GF-D8 (cell line): ENCODE measurements at places on chromosomes 6 and 20.

DNA sequence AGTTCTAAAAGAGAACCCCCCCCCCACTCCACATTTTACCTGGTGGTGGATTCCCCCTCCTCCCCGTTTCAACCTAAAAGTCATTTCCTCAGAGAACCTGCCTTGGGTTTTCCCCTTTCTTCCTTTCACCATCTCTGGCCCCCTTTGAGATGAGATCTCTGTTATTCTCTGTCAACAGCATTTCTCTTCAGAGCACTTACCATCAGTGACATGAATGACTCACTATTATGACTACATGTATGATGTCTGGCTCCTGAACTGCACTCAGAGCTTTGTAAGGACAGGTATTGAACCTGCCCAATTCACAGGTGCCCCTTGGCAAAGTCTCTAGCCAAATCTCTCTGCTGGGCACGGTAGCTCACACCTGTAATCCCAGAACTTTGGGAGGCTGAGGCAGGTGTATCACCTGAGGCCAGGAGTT, 61.4 kb upstream of the JARID2 start:
- DNase-seq: no peak

DNA sequence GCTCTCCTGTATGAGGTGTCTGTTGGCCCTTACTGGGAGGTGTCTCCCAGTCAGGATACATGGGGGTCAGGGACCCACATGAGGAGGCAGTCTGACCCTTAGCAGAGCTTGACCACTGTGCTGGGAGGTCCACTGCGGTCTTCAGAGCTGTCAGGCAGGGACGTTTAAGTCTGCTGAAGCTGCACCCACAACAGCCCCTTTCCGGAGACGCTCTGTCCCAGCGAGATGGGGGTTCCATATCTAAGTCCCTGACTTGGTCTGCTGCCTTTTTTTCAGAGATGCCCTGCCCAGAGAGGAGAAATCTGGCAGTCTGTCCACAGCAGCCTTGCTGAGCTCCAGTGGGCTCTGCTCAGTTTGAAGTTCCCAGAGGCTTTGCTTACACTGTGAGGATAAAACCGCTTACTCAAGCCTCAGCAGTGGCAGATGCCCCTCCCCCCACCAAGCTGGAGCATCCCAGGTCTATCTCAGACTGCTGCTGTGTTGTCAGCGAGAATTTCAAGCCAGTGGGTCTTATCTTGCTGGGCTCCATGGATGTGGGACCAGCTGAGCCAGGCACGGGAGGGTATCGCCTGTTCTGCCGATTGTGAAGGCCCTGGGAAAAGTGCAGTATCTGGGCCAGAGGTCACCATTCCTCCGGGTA, 36.3 kb upstream of the IBTK start:
- DNase-seq: no peak

DNA sequence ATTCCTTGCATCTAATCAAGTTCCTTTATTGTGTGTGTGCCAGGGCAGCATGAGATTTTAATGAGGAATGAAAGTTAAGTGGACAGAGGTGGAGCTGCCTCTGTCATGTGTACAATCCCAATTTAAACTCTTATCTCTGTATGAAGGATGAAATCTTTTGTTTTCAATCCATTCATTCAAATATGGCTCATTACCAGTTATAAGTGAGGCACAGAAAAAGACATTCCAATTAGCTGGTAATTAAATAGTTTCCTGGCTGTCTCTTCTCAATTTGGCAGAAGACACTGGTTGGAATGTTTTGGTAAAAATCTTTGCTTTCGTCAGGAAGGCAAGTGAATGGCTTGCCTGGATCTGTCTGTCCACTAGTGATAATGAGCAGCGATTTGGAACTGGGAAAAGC, 46.4 kb downstream of the CLVS2 start:
- DNase-seq: no peak

- no peak for DNase-seq
Observed at GRCh38 chr20:2984956-2985661, 58.3 kb upstream of the GNRH2 start.

DNA sequence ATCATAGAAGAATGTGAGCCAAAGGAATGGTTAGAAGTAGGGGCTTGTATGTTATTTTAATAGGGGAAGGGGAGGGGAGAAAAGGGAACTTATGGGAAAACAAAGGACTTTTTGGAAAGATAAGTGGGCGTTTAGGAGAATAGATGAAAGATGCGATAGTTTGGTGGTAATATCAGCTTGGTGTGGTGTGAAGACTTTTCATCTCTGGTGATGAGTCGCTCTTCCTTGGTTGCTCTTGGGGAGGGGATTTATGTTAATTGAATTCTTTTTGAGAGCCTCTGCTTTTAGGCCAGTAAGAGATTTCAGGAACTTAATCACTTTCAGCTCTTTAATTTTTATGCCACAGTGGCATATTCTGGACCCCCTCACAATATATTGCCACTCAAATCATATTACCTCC, 10.8 kb downstream of the HECA start:
- DNase-seq: no peak

GRCh38 chr6:108589244-108589791, 28.6 kb downstream of the FOXO3 start:
- no peak for DNase-seq

DNA sequence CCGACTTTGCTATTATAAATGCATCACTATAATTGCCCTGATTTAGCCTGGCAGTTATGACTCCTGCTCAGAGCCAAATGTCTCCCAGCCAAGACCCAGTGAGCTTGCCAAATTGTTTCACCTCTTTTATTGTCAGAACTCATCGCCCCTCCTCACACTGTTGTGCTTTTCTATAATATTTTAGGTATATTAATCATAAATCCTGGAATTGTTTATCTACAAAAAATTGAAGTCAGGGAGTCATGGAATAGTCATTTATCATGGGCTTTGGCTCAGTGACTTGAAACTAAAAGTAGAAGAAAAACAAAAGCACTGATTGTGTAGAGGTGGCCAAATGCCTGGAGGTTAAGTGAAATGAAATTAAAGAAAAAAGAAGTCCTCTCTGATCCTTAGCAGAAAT, 85.6 kb downstream of the PFDN4 start:
- DNase-seq: no peak

GRCh38 chr20:60629206-60629605, 622.9 kb upstream of the CDH4 start:
- DNase-seq: no peak

GRCh38 chr6:100959280-100959679, 78.2 kb upstream of the ASCC3 start:
- DNase-seq: no peak

- DNase-seq: no peak
Observed at GRCh38 chr6:90290811-90291420, 5.7 kb downstream of the BACH2 start.

DNA sequence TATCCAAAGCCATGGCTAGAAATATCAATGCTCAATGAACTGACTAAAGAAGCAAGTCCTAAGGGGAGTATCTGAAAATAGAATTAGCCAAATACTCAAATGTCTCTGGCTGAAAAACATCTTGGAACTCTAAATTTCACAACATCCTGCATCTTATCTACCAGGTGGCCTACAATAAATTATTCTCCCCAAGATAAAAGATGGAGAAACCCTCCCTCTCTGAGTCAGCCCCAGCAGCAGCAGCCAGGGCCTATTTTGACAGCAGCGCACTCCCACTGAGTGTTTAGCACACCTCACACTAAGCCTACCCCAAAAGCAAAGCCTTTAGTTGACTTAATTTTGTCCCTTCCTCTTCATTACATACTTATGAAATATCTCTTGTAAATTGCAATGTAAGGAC, 5.9 kb downstream of the CALHM6 start:
- DNase-seq: no peak

GRCh38 chr6:99151634-99152346, 197.7 kb downstream of the FAXC start:
- no peak for DNase-seq

- no peak for DNase-seq
Observed at GRCh38 chr6:46926481-46926880, 4.7 kb upstream of the ADGRF5 start.

DNA sequence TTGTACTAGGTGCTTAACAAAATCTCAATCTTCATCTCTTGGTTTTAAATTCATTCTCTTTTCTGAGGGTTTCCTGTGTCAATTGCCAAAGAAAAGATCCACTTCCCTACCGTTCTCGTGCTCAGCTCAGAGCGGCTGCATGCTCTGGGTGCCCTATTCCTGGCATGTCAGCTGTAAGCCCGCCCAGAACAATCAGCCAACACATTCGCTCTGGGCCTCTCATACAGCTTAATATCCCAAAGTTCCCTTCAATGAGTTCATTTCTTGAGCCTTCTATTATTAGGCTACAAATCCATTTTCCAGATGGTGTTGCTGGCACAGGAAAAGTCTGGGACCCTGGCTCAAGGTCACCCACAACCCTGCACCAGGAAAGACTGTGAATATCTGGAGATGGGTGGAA, 24.3 kb upstream of the LRFN2 start:
- DNase-seq: no peak

GRCh38 chr6:170470734-170471133, 82.4 kb downstream of the PSMB1 start:
- DNase-seq: no peak

- DNase-seq: no peak
Observed at GRCh38 chr6:38169977-38170526, 350.5 kb downstream of the ZFAND3 start.

DNA sequence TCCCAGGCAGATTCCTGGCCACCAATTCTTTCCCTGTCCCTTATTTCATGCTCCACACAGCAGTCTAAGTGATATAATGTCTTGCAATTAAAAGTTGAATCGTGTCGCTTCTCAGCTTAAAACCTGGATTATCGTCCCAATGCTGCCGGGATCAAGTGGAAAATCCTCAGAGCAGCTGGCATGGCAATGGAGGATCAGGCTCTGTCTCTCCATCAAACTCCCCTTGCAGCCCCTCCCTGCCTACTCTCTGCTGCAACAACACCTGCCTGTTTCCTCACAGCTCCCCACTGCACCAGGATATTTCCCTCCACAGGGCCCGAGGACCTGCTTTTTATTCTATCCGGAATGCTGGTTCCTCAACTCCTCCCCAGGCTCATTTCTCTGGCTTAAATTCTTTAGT, 277.1 kb downstream of the SYNE1 start:
- no peak for DNase-seq

DNA sequence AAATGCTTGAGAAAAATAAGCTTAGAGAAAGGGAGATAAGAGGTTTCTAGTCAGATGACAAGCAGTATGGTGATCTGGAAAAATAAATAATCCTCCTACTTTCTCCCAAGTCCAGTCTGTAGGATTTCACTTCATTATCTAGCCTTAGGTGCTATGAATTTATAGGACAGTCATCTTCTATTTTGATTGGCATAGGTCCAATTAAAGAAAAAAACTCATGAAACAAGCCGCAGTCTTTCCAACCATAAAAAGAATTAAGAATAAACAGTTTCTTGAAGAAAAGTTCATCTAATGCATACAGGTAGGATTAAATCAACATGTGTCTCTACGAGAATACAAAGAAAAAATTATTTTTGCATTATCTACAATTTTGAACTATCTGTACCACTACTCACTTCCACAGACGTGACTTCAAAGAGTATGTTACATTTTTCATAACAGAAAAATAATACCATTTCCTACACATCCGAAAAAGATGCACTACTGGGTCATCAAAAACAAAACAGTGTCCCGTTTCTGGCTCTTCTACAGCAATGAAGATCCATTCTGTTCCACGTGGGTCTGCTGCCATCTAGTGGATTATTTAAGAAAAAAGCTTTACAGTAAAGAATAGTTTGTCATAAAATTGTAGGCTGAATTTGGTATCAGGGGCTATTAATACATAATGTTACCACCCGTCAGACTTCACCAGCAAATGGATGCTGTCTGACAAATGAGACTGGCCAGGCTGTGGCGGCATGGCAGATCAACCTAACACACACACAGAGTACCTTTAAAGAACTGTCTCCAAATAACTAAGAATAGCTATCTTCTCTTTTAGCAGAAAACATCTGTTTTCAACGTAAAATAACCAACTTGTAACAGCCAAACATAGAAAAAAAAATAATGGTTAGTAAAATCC, 28.9 kb downstream of the STX7 start:
- DNase-seq: peak; percentile 14

GRCh38 chr20:41214666-41215065, 77.3 kb downstream of the PLCG1 start:
- DNase-seq: no peak

GRCh38 chr20:62554214-62554897, 78.6 kb upstream of the GATA5 start:
- DNase-seq: no peak

DNA sequence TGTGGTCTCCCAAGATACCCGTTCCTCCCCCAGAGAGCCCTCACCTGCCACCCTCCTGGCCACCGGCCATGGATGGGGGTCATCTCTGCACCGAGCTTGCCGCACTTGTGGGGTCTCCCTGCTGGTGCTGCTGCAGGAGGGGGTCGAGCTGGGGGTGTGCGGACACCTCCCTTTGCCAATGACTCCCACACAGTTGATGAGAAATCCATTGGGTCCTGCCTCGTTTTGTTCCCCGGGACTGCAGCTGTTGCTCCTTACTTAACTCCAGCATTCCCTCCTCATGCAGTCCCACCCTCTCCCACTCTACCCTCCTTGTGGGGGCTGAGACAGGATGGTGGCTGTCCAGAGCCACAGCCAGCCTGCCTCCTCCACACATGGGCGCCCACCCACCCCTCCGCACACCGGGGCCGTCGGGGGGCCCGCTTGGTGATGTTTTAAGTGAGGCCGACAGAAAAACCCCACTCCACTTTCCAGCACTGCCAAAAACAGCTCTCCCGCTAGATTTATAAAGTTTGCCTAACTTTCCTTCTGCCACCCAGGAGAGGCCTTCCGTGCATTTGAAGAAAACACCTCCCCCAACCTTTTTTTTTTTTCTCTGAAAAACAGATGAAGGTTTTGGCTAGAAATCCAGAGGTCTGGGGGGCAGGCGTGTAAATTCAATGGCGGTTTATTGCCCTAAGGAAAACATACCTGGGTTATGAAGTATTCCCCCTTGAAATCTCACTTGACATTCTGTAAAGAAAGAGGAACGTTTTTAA, 53.5 kb upstream of the APCDD1L start:
- DNase-seq: no peak

DNA sequence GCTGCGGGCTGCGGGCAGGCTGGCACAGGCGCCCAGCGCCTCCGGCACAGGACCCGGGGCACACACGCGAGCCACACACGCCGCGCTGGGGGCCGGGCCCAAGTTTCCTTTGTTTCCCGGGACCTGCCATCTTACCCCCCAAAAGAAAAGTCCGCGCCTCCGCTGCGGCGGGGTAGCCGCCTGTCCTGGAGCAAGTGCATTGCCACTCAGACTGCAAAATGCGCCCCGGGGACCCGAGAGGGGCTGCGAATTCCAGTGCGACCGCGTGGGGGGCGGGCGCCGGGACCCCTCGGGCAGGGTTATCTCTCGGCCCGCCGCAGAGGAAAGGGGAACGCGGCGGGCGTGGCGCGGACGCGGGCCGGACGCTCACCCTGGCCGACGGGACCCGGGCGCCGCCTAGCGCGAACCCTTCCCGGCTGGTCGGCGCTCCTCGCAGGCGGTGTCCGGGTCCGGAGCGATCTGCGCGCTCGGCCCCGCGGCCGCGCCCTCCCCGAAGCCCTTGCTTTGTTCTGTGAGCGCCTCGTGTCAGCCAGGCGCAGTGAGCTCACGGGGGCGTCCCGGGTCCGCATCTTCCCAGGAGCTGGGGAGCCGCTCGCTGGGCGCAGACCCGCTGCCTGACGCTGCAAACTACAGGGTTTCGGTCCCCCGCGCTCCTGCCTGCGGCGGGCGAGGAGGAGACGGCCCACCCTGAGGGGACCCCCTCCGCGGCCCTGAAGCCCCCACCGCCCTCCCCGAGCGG, 639 bp upstream of the CD24 start:
- DNase-seq: peak; percentile 12
